Ammon's horn (tissue), 1 donor: ENCODE measurements at places on chromosomes 7 and 10.
A peak's percentile ranks its signal among the peaks of the same experiment; 100 is the strongest.

GRCh38 chr7:140317597-140317996 lies 80.7 kb downstream of the SLC37A3 start:
- DNase-seq: peak; percentile 58

- DNase-seq: no peak
Measured at GRCh38 chr10:67549390-67549789, 146.6 kb downstream of the CTNNA3 start.

DNA sequence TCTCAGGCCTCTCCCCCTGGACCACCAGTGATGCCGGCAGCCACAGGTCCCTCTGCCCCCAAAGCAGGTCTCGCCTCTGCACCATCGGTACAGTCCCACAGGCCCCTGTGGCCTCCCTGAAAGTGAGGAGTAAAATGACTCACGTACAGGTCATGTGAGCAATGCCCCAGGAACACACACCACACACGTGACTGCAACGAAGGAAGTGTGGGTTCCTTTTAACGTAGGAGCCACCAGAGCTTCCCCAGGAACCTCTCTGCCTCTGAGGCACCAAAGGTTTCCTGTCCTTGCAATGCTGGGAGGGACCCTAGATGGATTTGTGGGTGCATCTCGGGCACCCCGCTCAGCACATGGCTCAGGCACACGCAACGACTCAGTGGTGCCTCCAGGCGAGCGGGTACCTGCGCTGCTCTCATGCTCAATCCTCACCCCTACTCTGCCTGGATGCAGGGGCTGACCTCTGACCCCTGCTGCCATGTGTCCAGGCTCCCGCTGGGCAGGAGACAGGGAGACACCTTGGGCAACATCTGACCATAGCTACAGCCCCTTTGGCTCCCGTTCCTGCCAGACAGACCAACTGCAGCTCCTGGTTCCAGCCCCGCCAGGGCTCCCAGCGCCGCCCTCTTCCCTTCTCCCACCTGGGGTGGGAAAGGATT lies 120.7 kb downstream of the PRKAG2 start:
- DNase-seq: no peak

GRCh38 chr10:75606203-75606779 lies 174.9 kb downstream of the LRMDA start:
- DNase-seq: no peak

- DNase-seq: no peak
Measured at GRCh38 chr10:2856598-2856997, 210.8 kb upstream of the PFKP start.

GRCh38 chr7:74344132-74344496 lies 54.9 kb downstream of the CLIP2 start:
- DNase-seq: no peak

DNA sequence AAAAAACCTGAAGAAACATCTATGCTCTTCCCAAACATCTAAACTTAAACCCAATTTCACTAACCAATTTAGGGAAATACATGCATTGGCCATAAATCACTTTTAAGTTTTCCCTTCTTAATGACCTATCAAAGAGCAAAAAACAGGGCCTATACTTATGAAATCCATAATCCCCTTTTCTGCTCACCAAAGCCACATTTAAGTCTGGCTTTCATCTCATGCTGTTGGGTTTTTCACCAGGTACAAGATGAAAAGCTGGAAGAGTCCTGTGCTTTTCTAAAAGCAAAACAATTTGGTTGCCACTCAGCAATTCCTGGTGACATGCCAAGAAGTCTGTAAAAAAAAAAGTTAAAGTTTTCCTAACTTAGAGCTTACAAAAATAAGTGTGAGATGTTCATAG lies 92.6 kb downstream of the HPSE2 start:
- no peak for DNase-seq

DNA sequence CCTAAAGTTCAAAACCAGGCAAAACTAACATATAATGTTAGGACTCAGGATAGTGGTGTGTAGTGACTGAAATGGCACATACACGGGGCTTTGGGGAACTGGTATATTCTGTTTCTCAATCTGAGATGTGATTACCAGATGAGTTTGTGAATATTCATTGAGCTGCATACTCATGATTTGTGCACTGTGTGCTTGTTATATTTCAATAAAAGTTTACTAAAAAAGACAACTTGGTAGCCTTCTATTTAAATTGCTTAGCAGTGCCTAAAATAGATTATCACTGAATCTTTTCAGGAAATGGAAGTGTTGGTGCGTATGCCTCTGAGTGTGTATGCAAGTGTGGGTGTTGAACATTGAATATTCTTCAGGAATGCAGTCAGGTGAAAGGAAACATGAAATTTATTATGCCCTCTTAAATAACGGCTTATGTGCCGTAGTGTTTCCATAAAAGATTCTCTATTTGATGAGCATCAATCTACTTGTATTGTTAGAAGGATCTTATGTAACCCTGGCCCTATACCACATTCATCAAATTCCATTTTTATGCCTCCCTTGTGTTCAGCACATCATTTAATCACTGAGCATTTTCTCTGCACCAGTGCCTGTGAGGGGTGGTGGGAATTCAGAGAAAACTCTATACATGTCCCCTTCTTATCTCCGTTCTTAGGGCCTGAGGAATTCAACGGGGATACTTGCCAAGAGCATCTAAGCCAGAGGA lies 82.6 kb upstream of the AUTS2 start:
- no peak for DNase-seq

DNA sequence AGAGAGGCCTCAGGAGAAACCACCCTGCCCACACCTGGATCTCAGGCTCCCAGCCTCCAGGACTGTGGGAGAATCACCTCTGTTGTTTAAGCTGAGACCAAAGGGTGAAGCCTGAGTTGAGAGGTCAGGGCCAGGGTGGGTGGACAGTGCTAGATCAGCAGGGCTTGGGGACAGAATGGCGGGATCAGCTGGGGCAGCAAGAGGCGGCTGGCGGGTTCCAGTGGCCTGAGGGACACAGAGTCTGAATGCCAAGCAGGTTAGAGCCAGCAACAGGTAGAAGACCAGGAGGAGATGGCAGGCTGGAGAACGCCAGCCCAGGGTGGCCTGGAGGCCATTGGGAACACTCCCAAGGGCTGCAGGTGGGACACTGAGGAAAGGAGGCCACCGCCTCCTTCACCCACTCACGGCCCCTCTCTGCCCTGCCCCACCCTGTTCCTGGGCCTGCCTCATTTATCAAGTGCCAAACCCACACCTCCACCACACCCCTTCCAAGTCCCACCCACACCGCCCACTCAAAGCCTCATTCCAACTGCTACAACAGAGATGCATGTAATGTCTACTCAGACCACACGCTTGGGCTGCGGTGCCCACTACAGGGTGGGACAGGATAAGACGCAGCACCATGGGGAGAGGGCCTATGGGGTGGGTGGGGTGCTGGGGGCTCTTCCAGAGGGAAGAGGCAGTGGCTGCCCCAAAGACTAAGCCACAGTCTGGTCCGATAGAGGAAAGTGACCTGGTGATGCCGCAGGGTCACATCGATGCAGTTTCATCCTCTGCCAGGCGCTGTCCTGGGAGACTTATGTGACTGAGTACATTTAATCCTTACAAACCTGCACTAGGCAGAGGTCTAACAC lies 173.9 kb downstream of the TNS3 start:
- DNase-seq: no peak

- DNase-seq: peak; percentile 57
Measured at GRCh38 chr10:12510501-12510941, 161.2 kb downstream of the CAMK1D start.

- DNase-seq: no peak
Measured at GRCh38 chr10:101814466-101815071, 3.7 kb downstream of the OGA start.

DNA sequence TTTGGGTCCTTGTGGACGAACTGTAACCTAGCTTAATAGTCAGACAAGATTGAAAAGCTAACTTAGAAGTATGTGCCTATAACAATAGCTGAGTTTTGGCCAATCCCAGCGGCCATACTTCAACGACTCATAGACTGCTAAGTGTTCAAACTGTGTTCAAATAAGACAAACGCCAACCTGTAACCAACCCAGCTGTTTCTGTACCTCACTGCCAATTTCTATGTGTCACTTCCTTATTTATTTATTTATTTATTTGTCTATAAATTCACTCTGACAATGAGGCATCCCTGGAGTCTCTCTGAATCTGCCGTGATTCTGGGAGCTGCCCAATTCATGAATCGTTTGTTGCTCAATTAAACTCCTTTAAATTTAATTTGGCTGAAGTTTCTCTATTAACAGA lies 21.7 kb downstream of the ST8SIA6 start:
- no peak for DNase-seq

- DNase-seq: no peak
Measured at GRCh38 chr10:94376865-94377264, 14.1 kb upstream of the NOC3L start.

- no peak for DNase-seq
Measured at GRCh38 chr7:70466725-70467364, 665.1 kb upstream of the GALNT17 start.

DNA sequence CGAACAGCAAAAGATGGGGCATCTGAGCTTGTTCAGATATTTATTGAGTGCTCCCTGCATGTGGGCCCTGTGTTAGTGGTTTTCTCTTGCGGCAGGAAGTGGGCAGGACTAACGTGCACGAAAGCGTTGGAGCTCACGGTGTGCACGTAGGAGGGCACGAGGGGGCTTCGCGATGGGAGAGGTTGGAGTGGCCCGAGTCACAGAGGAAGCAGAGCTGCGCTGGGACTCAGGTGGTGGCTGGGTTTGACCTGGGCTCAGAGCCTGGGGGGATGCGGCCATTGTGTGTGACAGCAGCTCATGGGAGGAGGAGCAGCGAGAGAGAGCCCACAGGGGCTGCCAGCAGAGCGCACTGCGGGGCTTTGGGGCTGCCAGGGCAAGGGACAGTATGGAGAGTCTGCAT lies 7.7 kb downstream of the ZSCAN25 start:
- no peak for DNase-seq

- DNase-seq: no peak
Measured at GRCh38 chr7:152591976-152592375, 84.0 kb downstream of the XRCC2 start.

- DNase-seq: peak; percentile 72
Measured at GRCh38 chr7:38398725-38399321, 125.4 kb upstream of the TARP start.

GRCh38 chr7:105715528-105715927 lies 134.2 kb upstream of the EFCAB10 start:
- no peak for DNase-seq

DNA sequence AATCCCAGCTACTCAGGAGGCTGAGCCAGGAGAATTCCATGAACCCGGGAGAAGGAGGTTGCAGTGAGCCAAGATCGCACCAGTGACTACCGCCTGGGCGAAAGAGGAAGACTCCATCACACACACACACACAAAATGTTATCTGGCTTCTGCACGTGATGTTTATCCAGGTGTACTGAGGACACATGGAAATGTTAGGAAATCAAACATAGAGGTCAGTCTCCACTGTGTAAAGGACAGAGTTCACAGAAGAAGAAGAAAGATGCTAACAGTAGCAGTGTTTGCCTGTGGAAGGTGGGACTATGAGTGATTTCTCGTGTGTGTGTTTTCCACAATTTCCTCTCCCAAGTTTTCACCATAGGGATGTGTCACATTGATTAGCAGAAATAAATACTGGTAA lies 256.9 kb downstream of the ELMO1 start:
- no peak for DNase-seq

DNA sequence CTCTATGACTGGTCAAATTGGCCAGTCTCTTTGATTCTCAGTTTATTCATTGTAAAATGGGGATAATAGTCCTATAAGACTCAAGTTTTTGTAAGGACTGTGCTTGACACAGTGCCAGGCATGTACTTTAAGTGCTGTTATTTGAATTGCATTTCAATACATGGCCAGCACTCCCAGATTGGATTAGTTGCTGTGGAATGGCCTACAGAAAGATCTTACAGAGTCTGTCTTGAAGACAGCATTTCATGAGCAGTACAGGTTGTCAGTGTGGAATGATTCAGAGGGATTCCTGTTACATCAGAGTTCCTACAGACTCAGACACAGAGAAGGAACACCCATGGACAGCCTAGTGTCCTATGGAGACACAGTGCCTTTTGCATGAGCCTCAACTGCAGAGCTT lies 238.1 kb upstream of the BMPER start:
- DNase-seq: no peak

DNA sequence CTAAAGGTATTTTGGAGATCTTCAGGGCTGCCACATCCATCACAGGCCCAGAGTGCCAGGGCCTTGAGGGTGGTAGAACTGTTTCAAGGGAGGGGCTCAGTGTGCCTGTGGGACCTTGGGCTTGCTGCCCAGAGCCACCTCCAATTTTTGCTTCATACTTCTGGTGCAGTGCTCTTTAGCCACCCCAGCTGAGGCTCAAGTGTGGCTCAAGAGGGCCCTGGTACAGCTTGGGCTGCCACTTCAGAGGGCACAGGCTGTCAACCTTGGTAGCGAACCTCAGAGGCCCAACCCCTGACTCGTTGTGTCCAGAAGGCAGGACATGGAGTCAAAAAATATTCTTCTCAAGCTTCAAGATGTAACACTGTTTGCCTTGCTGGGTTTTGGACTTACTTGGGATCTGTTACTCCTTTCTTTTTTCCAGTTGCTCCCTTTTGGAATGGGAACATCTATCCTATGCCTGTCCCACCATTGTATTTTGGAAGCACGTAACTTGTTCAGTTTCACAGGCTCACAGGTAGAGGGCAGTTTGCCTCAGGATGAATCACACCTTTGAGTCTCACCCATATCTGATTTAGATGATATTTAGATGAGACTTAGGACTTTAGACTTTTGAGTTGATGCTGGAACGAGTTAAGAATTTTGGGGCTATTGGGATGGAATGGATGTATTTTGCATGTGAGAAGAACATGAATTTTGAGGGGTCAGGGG lies 224.8 kb downstream of the RPS24 start:
- no peak for DNase-seq

- DNase-seq: no peak
Measured at GRCh38 chr10:106973288-106973687, 191.2 kb downstream of the SORCS1 start.

- no peak for DNase-seq
Measured at GRCh38 chr10:76205361-76205760, 773.9 kb downstream of the LRMDA start.
